ENCODE measurements at places on chromosomes 2 and 18.

DNA sequence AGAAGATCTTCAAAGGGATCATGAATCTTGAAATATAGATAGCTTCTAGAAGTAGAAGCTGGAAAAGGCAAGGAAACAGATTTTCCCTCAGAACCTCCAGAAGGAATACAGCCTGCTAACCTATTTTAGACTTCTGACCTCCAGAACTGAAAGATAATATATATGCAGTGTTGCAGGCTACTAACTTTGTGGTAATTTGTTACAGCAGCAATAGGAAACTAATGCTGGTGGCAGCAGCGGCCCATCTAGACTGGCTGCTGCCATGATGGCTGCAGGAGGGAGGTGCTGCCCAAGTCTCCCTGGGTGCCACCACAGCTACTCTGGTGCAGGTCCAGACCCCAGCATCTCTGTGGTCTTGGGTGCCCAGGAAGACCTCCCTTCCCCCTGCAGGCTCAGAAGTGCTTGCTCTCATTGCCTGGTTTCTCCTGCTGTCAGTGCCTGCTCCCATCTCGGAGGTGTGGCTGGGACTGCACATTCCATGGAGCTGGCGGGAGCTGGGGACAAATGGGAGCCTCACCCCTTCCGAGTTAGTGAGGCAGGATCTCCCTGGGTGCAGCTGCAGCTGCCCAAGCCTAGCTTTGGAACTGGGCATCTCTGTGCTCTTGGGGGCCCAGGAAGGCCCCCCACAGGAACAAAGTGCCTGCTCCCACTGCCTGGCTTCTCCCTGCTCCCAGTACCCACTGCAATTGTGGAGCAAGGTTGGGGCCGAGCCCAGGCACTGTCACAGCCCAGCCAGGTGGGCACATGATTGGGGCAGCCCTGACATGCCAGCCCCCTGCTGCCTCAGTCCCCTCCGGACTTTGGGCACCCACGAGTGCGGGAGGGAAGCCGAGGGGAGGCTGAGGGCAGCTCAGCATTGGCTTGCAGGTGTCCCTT lies 18.1 kb upstream of the CCDC88A start:
- no peak for DNase-seq

GRCh38 chr18:13756671-13757070 lies 30.2 kb downstream of the RNMT start:
- DNase-seq = no peak

DNA sequence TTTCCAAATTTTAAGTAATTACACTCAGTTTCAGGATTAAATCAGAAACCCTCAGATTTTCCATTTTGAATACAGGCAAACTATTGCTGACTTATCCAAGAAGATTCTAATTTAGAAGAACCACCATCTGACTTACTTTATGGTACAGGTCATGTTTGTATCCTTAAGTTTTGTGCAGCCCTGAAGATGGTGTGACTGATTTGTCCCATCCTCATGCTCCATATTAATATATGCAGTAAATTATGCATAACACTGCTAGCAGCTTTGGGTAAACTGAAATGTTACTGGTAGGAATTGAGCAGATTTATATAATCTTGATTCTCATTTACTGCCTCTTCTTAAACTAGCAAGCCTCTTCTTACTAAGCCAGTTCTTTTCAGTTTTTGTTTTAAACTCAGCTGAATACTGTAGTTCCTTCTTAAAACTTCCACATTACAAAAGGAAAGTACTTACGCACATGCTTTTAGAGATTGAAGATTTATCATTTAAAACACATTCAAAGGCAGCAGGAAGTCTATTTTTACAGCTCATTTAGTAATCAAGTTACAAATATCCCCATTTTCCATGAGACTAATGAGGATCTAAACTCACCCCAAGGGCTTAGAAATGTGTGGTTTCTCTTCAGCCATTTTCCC lies 25.7 kb downstream of the MEX3C start:
- DNase-seq = no peak

DNA sequence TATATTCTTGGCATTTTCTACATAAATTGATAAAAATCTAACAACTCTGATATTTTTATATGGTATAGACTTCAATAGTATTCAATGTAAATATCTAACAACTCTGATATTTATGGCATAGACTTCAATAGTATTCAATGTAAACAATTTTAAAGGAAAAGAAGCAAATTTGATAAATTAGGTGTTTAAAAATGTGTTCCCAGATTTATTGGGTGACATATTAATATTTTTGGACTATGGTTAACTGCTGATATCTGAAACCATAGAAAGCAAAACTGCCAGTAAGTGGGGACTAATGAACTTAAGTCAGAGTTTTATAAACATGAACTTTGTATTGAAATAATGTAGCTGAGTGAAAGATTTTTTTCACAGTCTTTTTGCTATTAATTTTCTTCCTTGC lies 1576.0 kb upstream of the DDX18 start:
- no peak for DNase-seq

DNA sequence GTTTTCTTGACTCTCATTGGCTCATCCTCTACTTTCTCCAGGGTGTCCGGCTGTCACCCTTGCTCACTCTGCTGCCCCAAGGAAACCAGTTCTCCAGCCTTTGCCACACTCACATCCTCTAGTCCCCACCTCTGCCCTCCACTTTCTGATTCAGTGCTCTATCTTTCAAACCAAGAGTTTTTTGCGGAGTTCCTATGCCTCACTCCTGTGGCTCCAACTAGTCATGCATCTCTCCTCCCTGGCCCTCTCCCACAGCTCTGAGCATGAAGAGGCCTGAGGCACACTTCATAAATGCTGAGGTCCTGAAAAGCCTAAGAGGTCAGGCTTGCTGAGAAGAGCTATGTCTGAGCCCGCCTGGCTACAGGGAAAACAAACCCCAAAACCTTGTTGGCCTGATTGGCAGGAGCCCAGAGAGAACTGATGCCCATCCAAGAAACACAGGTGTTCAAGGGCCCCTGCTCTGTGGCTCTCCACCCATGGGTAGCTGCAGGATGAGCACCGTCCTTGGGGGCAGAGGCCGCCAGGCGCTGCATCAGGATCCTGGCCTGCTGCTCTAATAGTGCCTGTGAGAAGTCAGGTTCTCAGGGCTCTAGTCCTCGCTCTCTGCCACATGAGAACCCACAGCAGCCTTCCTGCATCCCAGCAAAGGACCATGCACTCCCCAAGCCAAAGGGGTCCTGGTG lies 42.1 kb downstream of the HS1BP3 start:
- no peak for DNase-seq

- no peak for DNase-seq
Observed at GRCh38 chr2:62217970-62218369, 22.1 kb downstream of the B3GNT2 start.

DNA sequence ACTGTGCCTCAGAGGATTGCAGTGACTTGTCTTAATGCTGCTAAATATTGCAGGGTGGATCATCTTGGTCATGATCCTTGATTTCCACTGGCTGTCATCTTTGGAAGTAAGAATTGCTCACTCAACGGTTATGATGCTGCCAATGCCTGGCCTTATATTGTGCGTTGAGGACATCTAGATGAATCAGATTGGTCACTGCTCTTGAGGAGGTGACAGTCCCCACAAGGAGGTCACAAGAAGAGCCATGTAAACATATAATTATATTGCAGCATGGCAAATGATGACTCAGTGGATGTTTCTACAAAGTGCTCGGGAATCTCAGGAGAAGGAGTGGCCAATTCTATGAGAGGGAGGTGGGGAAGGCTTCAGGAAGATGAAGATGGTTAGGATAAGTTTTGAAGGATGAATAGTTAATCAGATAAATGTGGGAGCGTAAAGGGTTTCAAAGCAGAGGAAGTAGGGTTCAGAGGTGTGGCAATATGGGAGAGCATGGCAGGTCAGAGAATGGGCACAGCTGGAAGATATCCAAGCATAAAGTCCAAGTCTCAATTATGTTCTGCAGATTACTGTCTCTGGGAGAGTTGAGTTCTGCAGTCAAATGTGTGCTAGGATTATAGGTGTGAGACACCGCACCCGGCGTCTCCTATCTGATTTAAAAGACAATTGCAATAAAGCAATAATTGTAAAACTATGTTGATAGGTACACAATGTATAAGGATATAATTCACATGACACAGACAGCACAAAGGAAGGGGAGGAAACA lies 21.3 kb upstream of the TMEM131 start:
- DNase-seq = no peak

- DNase-seq = no peak
Observed at GRCh38 chr2:203861197-203861596, 6.4 kb upstream of the CTLA4 start.

GRCh38 chr2:55732854-55733253 lies 39.2 kb upstream of the PNPT1 start:
- no peak for DNase-seq

DNA sequence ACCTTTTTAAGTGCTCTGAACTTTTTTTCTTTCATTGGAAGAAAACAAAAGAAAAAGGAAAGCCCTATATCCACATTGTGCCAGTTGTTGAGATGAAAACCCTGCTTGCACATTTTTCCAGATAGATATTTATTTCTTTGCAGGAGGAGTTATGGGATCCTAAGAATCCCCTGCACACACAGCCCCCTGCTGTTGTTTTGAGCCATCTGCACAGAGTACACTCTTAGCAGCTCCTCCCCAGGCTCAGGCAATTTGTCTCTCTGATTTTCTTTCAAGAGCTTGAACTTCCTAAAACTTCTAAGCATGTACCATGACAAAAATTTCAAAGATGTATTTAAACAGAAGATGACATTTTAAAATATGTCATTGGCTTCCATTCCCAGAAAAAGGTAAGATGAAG lies 436.9 kb downstream of the METTL4 start:
- no peak for DNase-seq

GRCh38 chr2:148122788-148123187 lies 101.9 kb downstream of the MBD5 start:
- no peak for DNase-seq

GRCh38 chr2:177799531-177799930 lies 273.0 kb downstream of the PDE11A start:
- no peak for DNase-seq

GRCh38 chr2:101113441-101114267 lies 37.5 kb downstream of the TBC1D8 start:
- DNase-seq = no peak

- no peak for DNase-seq
Observed at GRCh38 chr18:28114472-28114871, 62.5 kb downstream of the CDH2 start.

DNA sequence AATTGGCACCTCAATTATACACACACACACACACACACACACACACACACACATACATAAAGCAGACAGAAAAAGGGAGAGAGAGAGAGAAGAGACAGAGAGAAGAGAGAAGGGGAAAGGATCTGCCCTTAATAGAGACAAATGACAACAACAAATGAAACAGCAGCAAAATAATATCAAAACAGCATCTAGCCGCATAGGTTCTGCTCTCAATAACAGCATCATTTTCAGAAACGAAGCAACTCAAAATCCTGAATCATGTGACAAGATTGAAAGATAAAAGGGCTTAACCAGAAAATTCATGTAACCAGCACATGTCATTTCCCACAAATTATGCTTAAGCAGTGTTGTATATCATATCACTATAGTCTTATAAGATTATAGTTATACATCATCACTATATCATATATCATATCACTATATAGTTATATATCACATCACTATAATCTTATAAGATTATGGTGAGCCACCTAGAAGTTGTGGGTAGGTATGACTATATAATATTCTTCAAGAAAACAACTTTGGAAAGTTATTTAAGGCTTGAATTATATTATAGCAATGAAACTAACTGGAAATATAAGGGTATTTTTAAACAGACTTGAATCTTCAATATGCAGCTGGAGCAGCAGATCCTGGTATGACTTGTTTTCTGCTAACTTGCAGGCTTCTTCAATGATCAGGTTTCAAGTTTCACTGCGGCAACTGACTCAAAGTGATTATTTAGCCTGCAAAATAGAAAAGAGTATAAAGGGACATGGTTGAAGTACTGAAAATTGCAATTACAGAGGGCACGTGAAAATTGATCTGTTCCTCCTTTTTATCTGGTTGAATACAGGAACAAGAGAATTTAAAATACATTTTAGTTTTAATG lies 16.1 kb upstream of the VPS54 start:
- no peak for DNase-seq

DNA sequence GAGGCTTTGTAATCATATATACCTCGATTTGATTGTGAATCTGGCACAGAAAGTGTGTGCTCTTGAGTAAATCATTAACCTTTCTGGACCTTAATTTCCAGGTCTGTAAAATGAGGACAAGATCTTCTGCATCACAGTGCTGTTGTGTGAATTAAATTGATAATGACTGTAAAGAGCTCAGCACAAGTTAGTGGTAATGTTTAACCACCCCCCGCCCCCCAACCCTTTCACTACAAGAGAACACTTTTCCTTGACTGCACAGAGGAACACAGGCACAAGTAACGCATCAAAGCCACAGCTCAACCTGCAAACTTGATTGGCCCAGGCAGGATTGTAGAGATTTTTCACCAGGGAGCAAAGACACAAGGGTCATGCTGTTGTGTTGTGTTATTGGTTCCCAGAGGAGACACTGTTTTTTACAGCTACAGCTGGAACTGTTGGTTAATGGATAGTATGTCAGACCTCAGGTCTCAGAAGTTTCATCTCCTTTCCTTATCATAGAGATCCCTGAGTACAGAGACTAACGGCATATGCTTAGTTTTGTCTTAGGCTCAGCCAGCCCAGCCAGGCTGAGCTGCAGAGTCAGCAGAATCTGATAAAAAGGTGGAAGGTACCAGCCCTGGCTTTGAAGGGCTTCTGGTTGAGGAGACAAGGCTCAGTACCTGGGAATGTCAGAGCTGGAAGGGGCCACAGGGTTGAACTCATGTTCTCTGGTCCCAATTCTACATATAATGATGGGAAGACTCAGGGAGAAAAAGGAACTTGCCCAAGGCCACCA lies 10.6 kb downstream of the SETBP1 start:
- no peak for DNase-seq

DNA sequence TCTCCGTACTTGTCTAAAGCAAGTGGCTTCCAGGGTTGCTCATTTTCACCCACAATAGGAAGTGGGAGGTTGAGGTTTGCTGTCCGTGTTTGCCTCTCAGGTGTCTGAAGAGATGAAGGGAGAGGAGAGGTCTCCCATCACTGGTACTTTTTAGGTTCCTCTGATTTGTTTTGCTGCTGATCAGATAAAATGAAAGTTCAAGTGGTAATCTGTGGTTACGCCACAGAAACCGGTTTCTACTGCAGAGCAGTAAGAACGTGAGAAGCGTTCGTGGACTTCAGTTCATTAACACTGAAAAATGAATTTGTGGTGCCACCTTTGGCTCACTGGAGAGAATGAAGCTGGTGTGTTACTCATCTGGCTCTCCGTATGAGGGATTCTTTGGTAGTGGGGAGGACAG lies 118.2 kb downstream of the GBX2 start:
- no peak for DNase-seq

- DNase-seq = no peak
Observed at GRCh38 chr2:222760301-222760897, 88.9 kb downstream of the MOGAT1 start.

- DNase-seq = no peak
Observed at GRCh38 chr2:63902149-63902548, 60.5 kb downstream of the UGP2 start.

- no peak for DNase-seq
Observed at GRCh38 chr2:202423139-202423538, 47.0 kb downstream of the BMPR2 start.

- no peak for DNase-seq
Observed at GRCh38 chr18:56933472-56933871, 213.4 kb upstream of the BOD1L2 start.
